Umbilical cord (tissue), 2 donors: ENCODE measurements at places on chromosomes 12 and 14.
A peak's percentile ranks its signal among the peaks of the same experiment; 100 is the strongest.

GRCh38 chr12:67647181-67647798 is 1.3 kb upstream of the DYRK2 start:
- no peak for DNase-seq

- no peak for DNase-seq
Observed at GRCh38 chr14:100067971-100068959, 3.0 kb downstream of the EVL start.

DNA sequence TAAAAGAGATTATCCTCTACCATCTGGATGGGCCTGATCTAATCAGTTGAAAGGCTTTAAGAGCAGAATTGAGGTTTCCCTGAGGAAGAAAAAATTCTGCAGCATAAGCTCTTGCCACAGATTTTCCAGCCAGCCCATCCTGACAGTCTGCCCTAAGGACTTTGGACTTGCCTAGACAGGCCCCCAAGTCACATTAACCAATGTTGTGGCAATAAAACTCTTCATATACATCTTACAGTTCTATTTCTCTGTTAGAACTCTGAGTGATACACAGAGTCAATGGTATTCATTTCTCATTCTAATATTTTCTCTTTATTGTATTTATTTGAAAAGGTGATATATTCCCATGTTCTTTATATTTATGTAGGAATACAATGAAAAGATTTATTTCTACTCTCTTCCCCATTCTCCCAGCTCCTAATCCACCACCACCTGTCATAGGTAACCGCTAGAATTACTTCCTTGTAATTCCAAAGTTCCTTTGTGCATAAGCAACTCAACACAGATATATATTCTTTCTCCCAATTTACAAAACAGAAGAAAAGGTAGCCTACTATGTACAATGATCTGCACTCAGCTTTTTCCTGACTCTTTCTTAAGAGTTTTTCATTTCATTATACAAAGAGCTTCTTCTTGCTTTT is 182.1 kb downstream of the CAPZA3 start:
- DNase-seq, result no peak

GRCh38 chr14:33972583-33973081 is 21.8 kb upstream of the EGLN3 start:
- no peak for DNase-seq

- DNase-seq, result no peak
Observed at GRCh38 chr12:104966677-104967076, 8.6 kb upstream of the SLC41A2 start.

- DNase-seq, result peak; percentile 47
Observed at GRCh38 chr14:103104654-103105452, 10.3 kb downstream of the EXOC3L4 start.

DNA sequence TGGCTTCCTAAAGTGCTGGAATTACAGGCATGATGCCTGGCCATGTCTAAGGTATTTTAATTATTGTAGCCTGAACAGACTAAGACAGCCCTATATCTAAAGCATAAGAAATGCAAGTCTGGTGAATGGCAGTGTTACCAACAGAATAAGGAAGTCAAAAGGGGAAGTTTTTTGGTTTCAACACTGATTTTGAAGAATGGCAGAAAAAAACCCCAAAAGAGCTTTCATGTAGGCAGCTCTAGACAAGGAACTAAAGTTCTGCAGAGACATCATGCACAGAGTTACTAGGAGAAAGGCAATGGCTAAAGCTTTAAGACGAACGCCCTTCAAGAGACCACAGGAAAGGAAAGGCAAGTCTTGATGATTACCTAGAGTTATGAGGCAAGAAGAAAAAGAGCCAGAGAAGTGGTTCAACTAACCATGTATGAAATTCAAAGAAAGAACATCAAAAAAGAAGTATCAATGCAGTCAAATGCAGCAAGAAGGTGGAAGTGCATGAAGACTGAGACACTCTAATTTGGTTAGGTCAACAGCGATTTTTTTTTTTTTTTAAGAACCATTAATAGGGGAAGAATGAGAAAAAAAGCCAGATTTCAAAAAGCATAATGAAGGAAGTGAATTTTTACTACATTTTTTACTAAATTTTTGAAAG is 50.8 kb downstream of the RPS6KA5 start:
- peak; percentile 38 for DNase-seq

DNA sequence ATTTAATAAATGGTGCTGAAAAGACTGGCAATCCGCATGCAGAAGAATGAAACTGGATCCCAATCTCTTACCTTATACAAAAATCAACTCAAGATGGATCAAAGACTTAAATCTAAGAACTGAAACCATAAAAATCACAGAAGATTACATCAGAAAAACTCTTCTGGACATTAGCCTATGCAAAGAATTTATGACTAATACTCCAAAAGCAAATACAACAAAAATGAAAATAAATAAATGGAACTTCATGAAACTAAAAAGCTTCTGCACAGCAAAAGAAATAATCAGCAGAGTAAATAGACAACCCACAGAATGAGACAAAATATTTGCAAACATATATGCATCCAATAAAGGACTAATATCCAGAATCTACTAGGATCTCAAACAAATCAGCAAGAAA is 14.3 kb upstream of the CLEC1A start:
- no peak for DNase-seq

GRCh38 chr12:100186071-100186470 is 14.5 kb upstream of the ACTR6 start:
- no peak for DNase-seq

GRCh38 chr12:92034083-92034482 is 111.6 kb downstream of the BTG1 start:
- no peak for DNase-seq

GRCh38 chr14:98404811-98405210 is 867.2 kb downstream of the BCL11B start:
- DNase-seq, result no peak

GRCh38 chr12:126538888-126539287 is 1473.7 kb downstream of the AACS start:
- no peak for DNase-seq

- no peak for DNase-seq
Observed at GRCh38 chr14:93011141-93011529, 88.2 kb downstream of the CHGA start.

GRCh38 chr14:100058777-100059437 is 6.3 kb upstream of the EVL start:
- DNase-seq, result no peak

DNA sequence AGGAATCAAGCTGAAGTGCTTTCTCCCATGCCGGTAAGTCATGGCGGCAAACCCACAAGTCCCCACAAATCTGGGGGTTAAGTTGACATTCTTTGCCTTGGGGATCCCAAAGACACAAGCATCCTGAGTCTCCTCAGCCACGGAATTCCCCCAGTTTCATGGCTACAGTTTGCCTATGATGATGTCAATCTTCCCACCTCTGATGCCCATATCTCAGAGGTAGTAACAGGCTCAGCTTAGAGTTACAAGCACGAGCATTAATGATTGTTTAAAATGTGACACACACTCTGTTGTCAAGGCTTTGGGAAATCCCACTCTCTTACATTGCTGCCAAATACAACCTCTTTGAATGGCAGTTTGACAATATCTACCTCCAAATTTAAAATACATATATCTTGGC is 22.3 kb downstream of the NOS1 start:
- DNase-seq, result no peak

GRCh38 chr12:115230606-115231005 is 546.6 kb upstream of the TBX3 start:
- DNase-seq, result peak; percentile 53

GRCh38 chr12:108162207-108162606 is 33.1 kb downstream of the WSCD2 start:
- no peak for DNase-seq

DNA sequence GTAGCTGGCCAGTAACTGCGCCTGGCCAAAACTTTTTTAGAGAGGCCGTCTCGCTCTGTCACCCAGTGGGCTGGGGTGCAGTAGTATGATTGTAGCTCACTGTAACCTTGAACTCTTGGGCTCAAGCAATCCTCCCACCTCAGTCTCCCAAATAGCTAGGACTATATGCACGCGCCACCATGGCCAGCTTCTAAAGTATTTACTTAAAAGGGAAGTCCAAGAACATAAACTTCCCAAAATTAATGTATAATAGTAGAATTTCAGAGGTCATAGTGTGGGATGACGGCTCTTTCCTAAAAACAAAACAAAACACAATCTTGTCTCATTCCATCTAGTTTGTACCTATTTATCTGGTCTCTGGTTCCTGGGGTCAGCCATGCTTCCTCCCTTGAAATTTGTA is 42.2 kb upstream of the FOS start:
- DNase-seq, result no peak

DNA sequence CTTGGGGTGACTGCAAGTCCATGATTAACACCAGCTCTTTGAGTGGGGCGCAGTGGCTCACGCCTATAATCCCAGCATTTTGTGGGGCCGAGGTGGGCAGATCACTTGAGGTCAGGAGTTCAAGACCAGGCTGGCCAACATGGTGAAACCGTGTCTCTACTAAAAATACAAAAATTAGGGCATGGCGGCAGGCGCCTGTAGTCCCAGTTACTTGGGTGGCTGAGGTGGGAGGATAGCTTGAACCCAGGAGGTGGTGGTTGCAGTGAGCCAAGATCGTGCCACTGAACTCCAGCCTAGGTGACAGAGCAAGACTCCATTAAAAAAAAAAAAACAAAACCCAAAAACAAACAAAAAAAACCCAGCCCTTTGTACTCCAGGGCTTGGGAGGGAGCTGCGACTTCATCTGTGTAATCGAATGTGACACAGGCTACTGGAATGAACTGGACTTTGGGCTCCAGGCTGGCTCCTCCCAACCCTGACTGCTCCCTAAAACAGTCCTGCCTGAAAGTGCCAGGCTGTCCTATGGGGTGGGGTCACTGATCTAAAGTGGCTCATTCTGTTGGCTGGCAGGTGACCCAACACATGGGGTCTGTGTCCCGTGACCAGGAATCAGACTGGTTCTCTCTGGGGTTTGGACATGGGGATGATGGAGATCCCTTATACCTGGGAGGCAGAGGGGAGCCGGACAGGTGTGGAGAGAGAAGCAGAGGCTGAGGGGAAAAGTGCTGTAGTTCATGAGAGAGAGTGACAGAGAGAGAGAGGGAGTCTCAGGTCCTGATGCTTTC is 9.3 kb upstream of the C12orf43 start:
- DNase-seq, result no peak

DNA sequence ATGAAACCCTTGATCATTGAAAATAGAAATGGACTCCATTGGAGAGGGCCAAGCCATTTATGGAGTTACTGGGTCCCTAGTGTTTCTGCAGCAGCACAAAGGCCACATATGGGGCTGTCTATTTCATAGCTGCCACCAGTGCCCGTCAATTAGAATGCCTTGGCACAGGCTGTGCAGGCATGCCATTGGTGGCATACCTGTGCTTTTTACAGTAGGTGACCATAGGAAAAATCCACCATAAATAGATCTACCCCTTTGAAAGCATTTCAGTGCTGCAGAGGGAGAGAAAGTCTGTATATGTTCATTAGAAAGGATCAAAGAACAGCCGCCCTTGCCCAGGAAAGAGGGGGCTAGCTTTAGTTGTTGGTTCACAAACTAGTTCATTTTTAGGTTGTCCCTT is 13.1 kb downstream of the MYBPC1 start:
- no peak for DNase-seq

DNA sequence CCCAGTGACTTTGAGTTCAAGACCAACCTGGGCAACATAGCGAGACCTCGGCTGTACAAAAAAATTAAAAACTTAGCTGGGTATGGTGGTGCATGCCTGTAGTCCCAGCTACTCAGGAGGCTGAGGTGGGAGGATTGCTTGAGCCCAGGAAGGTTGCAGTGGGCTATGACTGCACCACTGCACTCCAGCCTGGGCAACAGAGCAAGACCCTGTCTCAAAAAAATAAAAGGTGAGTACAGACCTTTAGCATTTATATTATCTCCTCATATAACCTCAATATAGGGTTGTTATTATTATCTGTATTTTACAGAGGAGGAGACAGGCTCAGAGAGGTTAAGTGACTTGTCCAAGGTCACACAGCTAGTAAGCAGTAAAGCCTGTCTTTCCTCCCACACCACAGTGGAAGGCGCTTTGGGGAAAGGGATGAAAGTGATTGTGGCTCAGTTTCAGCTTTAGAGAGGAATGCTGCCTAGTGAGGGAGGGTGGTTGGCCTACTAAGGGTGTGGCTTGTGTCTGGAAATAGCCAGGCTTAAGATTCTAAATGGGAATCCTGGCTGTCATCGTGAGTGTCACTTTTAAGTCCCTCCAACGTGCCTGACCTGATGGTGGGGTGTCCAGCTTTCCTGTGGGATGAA is 7.2 kb downstream of the TPCN1 start:
- no peak for DNase-seq

- no peak for DNase-seq
Observed at GRCh38 chr12:49716553-49716952, 9.3 kb upstream of the FMNL3 start.

DNA sequence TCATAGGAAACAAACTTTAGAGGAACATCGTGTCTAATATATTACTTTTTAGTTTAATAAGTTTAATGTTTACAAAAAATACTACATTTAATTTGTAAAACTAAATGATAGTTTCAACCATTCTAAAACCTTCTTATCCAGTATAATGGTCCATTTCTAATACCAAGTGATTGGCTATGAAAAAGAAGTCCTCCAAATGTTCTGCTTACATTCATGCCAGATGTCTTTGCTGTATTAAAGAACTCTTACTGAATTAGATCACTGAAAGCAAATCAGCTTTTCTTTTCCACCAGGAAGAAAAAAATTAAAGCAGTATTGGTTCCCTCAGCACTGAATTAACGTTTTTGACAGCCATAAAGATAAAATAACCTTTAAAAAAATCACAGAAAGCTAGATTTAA is 3.7 kb downstream of the NOVA1 start:
- DNase-seq, result no peak

DNA sequence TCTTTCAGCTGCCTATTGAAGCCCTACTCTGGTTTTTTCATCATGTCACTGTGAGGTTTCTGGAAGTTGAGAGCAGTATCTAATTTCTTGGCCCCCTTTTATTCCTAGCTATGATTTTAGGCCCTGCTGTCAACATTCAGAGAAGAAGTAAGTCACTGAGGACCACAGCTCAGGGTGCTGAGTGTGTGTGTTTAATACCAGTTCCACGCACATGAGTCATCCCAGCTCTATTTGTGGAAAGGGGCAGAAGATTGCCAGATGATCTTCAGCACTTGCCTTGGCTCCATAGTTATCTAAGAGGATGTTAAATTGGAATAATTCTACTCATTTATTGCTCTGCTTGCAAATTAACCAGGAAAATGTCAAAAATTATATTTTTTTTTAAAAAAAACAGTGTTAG is 65.5 kb upstream of the SLC38A4 start:
- peak; percentile 22 for DNase-seq

- DNase-seq, result no peak
Observed at GRCh38 chr14:90721619-90722305, 94.5 kb downstream of the TTC7B start.

- no peak for DNase-seq
Observed at GRCh38 chr12:96153131-96153725, 40.9 kb upstream of the ELK3 start.

DNA sequence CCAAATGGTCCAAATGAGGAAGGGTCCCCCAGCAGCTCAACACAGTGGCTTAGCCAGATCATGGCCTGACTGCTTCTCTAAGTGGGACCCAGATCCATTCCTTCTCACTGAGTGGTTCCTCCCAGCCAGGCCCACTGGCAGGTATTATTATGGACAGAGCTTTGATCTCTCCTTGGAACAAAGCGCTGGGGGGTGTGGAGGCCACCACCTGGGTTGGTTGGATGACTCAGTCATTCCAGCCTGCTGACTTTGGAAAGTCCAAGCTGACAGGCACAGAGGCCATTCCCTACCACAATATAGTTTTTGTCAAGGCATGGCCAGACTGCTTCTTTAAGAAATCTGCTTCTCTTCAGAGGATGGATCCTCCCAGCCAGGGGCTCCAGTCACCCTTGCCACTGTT is 341.1 kb downstream of the BTG1 start:
- no peak for DNase-seq

GRCh38 chr14:52058341-52058740 is 10.5 kb downstream of the NID2 start:
- peak; percentile 57 for DNase-seq
